ENCODE measurements at places on chromosomes 6 and 20.

DNA sequence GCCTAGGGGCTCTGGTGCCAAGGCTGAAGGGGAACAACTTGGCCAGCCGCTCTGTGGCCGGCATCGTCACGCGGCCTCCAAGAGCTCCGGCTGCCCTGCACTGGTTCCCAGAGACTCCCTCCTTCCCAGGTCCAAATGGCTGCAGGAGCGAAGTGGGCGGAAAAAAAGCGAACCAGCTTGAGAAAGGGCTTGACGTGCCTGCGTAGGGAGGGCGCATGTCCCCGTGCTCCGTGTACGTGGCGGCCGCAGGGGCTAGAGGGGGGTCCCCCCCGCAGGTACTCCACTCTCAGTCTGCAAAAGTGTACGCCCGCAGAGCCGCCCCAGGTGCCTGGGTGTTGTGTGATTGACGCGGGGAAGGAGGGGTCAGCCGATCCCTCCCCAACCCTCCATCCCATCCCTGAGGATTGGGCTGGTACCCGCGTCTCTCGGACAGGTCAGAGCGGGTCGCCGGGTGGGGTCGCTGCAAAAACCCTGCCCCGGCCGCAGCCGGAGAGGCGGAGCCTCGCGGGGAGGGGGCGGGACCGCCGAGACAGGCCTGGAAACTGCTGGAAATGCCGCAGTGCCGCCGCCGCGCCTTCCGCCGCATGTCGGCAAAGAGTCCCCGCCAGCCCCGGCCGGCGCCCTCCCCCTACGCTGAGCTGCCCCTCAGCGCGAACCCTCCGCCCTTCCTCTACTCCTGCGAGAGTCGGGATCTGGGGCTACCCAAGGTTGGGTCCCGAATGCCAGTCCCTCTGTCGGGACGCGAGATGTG lies 814 bp upstream of the HSP90AB1 start:
- peak; percentile 84 for DNase-seq

DNA sequence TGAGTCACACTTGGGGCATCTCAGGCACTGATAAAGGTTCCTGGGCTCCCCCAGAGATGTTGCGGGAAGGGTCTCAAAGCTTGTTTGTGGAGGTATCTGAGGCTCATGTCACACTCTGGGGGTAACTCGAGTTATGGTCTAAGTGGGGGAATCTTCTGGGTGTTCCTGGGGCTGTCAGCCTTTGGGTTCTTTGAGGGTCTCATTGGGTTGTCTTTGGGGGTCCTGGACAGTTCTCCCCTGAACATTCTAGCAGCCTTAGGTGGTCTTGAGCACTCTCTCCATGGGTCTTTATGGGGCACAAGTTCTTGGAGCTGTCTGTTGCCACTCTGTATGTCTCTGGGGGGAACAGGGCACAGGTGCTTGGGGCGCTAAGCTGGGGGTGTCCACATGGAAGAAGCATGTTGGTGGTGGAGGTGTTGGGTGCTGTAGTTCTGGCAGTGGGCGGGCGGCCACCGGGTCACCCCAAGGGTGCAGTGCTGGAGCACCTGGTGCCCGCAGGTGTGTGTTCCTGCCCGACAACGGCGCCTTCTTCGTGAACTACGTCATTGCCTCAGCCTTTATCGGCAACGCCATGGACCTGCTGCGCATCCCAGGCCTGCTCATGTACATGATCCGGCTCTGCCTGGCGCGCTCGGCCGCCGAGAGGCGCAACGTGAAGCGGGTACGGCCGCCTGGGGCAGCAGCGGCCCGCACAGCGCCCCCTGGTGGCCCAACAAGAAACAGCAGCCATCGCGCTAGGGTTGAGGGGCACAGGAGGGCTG lies 7.1 kb upstream of the CAPN11 start:
- DNase-seq, result peak; percentile 83

DNA sequence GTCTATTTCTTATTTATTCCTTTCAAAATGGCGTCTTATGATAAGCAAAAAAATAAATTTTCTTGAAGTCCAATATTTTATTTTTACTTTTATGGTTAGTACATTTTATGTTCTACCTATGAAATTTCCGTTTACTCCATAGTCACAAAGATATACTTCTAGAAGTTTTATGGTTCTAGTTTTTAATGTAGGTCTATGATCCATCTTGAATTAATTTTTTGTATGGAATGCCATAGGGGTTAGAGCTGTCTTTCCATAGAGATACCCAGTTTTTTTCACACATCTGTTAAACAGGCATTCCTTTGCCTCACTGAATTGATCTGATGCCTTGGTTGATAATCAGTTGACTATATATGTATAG lies 24.9 kb upstream of the ASIP start:
- no peak for DNase-seq

- DNase-seq, result no peak
Observed at GRCh38 chr6:142879527-142879926, 65.4 kb downstream of the HIVEP2 start.

DNA sequence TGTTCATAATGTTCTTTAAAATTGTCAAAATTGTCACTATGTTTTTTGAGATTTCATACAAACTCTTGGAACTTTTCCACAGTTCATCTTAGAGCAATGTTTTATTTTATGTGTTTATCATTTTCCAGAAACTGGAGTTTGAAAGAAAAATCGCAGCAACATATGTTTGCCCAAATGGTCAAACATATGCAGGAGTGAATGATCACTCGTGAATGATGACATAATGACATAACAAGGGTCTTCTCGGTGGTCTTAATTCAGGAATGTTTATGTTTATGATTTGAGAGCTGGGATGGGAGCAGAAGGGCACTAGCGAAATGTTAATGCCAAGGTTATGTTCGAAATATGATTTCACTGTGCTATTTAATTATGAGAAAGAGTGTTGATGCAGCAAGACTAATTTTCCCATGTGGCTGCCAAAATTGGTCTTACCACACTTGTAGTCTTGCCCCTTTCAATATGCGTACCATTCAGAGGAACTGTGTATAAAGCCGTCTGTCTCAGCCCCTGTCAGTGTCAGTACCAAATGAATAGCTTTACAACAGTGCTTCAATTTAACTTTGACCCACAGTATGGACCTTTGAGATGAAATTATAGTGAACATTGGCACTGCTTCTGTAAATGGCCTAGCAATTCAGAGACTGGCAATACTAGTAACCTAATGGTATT lies 152.3 kb downstream of the CARMIL1 start:
- no peak for DNase-seq

- DNase-seq, result no peak
Observed at GRCh38 chr20:59783641-59784010, 149.8 kb downstream of the SYCP2 start.

DNA sequence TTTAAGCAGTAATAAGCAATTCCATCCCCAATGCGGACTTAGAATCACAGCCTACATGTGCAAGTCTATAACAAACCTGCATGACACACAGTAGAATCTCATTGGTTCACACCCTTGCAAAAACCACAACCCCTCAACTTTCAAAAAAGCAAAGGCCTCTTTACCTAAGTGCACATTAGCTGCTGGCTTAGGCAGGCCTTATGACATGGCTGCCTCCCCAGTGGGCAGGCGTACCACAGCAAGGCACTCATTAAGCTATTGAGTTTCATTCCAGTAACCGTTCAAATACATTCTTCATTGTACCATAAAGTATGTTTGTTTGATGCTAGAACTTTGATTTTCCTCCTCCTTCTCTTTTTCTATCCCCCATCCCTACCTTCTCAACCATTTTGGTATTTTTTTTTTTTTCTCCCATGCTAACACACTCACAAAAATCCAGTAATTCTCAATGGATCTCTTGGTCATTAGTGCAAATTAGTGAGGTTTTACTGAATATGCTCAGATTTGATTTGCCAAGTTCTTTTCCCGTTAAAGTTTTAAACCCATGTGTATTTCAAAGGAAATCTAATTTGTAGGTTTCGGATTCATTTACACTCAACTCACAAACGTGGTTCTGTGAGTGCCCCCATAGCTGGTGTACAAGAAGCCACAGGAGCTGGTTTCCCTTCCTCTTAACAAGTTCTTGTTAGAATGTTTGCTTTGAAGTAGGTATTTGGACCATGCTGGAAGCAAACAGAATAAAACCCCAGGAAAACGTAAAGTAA lies 460.4 kb upstream of the RUNX2 start:
- no peak for DNase-seq

DNA sequence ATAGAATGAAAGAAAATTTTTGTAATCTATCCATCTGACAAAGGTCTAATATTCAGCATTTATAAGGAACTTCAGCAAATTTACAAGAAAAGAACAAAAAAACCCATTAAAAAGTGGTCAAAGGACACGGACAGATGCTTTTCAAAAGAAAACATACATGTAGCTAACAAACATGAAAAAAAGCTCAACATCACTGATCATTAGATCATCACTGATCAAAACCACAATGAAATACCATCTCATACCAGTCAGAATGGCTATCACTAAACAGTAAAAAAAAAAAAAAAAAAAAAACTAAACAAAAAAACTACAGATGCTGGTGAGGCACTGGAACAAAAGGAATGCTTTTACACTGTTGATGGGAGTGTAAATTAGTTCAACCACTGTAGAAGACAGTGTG lies 837.1 kb downstream of the EPHA7 start:
- DNase-seq, result no peak

GRCh38 chr20:35568645-35569044 lies 26.8 kb downstream of the ERGIC3 start:
- DNase-seq, result no peak

DNA sequence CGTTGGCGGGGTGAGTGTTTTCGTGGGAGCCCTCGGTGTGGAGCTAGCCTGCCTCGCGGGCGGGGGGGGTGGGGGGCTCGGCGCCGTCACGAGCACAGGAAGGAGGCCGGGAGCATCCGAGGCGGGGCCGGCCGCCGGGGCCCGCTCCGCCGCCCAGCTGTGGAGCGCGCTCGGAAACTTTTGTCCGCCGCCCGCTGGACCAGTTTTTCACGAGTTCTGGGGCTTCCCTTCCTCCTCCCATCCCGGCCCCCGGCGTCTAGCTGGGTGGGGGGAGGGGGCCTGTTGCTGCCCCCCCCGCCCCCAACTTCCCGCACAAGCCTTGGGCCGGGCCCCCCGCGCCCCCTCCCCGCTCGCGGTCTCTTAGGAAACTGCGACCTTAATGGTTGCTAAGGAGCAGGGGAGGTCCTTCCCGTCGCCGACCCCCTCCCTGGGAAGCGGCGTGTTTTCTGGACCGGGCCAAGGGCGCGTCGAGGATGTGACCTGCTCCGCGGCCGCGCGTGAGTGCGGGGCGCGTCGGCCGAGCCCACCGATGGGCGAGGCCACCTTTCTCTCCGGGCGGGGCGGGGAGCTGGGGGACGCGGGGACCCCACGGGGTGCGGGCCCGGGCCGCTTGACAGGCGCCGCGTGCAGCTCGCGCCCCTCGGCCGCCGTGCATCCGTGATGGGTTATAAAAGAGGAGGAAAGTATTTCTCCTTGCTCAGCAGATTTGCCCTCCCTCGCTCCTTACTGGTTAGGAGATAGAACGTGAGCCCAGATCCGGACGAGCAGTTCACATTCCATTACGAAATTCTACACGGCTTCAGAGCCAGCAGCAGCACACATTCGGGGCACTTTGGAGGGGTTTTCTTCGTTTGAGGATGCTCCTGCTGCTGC lies 1.4 kb downstream of the RREB1 start:
- no peak for DNase-seq

GRCh38 chr20:57840066-57840465 lies 130.3 kb upstream of the PMEPA1 start:
- no peak for DNase-seq

DNA sequence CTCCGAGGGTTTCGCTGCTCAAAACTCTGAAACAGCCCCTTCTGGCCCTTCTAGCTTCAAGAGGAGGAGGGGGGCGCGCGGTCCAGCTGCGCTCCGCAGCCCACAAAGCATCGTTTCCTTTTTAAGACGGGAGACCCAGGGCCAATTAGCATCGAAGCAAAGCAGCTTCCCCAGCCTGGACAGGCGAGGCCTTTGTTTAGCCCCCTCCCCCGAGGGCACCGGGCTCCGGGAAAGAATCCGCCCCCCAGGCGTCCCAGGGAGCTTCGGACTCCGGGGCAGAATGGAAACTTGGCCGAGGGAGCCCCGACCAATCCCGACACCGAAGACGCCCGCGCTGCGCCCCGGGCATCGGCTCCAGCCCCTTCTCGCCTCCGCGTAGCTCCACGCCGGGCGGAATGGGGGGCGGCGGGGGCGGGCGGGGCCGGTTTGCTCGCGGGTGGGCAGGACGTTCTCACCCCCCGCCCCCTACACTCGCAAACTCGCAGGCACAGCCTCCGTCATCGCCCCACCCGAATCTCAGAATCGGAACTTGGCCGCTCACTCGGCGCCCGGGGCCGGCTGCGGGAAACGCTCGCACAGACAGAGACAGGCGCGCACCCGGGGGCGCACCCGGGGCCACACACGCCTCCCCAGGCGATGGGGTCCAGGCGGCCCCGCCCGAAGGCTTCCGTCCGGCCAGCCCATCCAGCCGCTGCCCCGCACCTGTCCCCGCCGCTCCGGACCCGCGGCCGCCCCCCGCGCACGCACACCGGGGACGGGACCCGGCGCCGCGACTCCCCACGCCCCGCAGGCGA lies 628 bp downstream of the NKAIN4 start:
- DNase-seq, result no peak

GRCh38 chr6:73302339-73302738 lies 39.3 kb upstream of the KHDC1 start:
- no peak for DNase-seq

- DNase-seq, result no peak
Observed at GRCh38 chr20:42961771-42962170, 227.9 kb downstream of the PTPRT start.

Data from stimulated activated CD4-positive, alpha-beta T cell treated with anti-CD3 and anti-CD28 coated beads, Interleukin-4, amount 100 ng/mL, for 48 hours (primary cell).